ENCODE measurements at places on chromosomes 4 and X.

- DNase-seq: no peak
These were observed 942.7 kb upstream of the NDST4 start for GRCh38 chr4:116055857-116056827.

DNA sequence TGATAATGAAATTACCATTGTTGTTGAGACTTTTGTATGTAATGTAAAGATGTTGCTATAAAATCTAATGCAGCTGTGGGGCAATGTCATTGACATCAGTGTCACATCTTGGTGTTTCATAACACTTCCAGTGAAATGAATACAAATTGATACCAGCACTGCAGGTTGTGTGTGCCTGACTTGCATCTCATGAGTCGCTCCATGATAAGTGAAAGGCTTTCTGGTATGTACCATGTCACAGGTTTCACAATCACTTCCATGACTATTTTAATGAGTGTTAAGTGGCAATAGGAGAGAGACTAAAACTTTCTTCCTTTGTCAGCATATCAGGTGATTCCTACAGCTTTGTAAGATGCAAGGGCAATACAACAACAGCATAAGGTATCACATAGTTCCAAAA is 94.4 kb downstream of the ABCB7 start:
- DNase-seq: no peak

DNA sequence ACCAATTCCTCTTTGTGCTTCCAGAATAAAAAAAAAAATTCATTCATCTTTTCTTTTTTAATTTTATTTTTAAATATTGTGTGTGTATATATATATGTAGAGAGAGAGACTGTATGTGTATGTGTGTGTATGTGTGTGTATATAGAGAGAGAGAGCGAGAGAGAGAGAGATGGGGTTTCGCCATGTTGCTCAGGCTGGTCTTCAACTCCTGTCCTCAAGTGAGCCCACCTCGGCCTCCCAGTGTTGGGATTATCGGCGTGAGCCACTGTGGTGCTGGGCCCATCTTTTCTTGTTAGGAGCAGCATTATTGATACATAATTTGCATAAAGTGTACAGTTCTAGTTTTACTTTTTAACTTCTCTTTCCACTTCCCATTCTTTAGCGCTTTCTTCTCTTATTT is 33.6 kb downstream of the KDM6A start:
- DNase-seq: no peak

DNA sequence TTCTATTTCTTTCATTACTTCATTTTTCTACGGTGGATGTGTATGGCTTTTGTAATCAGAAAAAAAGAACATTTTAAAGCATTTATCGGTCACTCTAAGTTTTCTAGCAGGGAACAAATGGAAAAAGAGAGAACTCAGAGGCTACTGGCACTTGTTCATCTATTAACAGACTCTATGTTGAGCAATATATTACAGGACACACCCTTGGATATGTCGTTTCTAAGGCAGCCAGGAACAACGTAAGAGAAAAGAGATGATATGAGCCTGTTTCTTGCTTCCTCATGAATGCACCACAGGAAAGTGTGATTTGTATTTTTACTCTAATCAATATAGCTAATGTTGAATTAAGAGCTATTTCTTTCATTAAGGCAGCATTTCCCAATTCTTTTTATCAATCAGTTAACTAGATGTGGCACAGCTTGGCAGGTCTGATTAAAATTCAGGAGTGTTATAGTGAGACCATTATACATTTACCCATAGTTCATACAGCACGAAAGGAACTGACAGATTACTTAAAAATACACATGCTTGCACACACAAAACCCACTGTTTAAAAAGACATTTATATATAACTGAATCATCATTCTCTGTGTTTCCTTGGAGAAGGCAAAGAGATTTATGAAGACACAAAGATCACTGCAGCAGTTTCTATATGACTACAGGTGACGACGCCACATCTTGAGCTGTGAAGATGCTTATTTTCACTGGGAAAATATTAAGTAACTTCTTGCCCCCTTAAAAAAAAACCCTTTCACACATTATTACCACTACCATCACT is 13.0 kb downstream of the RAB9B start:
- DNase-seq: no peak

DNA sequence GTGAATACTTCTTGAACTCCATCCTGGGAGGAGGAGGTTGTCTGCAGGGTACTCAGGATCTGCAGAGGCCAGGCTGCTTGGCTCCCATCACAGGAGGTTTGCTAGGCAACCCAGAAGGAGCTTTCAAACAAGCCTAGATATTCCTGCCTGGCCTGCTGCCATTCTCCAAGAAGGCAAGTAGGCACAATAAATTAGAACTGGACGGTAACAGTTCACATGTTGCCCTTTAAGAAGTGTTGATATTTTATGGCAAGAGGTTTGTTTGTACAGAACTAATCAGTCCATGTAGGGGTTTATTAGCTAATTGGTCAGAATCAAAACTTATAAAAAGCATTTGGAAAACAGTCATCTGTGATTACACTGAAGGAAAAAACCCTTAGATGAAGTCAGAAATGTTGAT is 39.3 kb downstream of the SYNPO2 start:
- peak; percentile 46 for DNase-seq

- DNase-seq: no peak
These were observed 59.5 kb upstream of the TADA2B start for GRCh38 chr4:6983544-6984142.

DNA sequence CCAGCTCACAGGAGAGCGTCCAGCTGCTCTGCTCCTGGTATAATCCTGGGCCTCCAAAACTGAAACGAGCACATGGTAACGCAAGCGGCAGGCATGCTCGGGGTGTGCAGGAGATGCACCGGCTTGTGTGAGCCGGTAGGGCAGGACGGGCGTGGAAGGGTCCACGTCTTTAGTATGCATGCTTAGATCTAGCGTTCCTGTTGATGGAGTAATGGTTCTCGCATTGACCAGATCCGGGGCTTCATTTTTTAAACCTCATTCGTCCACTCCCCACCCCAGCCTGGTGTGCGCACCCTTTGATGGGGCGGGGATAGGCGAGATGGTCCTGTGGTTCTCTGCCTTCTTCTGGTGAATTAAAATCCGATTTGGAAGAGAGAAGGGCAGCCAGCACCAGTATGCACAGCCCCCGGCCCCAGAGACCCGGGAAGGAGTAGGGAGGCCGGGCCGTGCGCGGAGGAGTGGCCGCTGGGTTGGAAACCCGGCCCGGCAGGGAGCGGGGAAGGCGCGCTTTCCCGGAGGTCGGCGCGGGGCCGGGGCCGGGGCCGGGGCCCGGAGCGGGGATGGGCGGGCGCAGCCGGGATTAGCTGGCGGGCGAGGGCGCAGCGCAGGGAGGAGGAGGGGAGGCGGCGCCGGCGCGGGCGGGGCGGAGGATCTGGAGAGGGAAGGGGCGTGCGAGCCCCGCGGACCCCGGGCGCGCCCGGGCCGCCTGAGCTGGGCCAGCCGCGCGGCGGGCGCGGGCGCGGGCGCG is 39.9 kb downstream of the FAM149A start:
- peak; percentile 55 for DNase-seq

- no peak for DNase-seq
These were observed 697.5 kb upstream of the GNPDA2 start for GRCh38 chr4:45423896-45424295.

- DNase-seq: no peak
These were observed 69.4 kb upstream of the ZNF518B start for GRCh38 chr4:10526429-10527222.

Measured in transverse colon (tissue), 4 donors.